ENCODE measurements at places on chromosomes 2 and 18. TPM values are rescaled to one million over a fixed set of nuclear protein-coding genes. Genes with fewer than 3 reads are reported as not detected.

Gene DCDC2C
- 0.21 TPM for polyA plus RNA-seq

Gene CDKL4
- 0.43 TPM for polyA plus RNA-seq

Gene PPIG
- polyA plus RNA-seq = 38.1 TPM

Gene C2orf72
- polyA plus RNA-seq = 0.02 TPM

Gene C1GALT1C1L
- 0.48 TPM for polyA plus RNA-seq

Data from thymus (tissue), 14 donors.